ENCODE measurements at places on chromosomes 11 and 22.

DNA sequence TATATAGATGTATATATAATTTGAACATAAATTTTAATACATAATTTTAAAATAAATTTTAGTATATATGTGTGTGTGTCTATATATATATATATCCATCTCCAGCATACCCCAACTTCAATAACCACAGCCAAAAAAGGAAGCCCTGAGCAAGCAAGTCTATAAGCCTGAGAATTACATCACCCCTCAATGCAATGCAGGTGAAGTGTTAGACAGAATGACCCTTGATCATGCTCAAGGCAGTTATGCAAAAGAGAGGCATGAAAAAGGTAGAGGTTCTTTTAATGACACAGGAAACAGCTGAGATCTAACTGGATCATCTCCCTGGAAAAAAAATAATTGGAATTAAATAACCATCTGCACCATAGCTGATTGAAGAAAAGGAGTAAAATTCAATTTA, 557.9 kb upstream of the ANO5 start:
- no peak for DNase-seq

DNA sequence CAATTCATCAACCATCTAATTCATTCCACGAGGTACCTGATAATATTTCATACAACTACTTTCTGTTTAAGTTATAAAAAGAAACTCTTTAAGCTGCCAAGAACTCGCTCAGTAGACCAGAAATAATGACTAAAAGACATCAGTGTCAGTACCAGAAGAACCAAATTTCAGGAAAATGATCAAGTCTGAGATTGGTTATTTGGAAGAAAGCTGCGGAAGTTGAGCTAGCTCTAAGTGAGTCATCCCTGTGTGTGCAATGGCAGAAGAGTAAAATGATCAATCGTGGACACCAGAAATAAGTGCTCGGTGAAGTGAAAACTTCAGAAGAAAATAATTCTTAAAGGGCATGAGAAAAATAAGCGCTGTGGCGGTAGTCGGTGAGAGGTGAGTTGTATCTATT, 933.2 kb upstream of the CHORDC1 start:
- DNase-seq = no peak

GRCh38 chr11:26199331-26200095, 132.4 kb upstream of the ANO3 start:
- no peak for DNase-seq

DNA sequence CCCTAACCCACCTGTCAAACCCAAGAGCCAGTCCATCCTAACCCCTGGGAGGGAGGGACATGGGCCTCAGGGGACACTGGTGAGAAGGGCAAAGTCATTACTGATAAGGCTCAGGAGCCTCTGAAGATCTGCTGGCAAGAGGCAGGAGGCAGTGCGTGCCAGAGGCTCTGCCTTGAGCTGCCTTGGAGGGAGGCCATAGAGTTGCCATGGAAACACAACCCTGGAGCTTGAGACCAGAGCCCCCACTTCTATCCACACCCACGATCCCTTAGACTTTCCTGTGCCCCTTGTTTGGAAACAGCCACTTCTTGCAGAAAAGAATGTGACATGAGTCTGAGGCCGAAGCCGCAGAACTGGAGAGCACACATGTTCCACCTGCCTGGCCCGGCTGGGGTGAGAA, 89.7 kb upstream of the CSNK2A3 start:
- no peak for DNase-seq

GRCh38 chr11:102453302-102453695, 734 bp upstream of the TMEM123 start:
- no peak for DNase-seq

DNA sequence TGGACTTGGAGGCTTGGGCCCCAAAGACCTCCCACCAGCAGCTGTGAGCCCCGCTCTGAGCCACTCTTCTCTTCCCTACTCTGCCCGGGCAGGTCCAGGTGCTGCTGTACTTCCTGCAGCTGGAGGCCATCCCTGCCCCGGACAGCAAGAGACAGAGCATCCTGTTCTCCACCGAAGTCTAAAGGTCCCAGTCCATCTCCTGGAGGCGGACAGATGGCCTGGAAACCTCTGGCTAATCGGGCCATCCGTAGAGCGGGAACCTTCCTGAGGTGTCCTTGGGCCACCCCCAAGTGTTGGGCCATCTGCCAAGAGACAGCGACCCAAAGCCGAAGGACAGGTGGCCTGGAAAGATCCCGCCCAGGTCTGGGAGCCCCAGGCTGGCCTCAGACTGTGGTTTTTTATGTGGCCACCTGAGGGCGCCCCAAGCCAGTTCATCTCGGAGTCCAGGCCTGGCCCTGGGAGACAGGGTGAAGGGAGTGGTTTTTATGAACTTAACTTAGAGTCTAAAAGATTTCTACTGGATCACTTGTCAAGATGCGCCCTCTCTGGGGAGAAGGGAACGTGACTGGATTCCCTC, 135.1 kb downstream of the BCR start:
- DNase-seq = peak; percentile 34

DNA sequence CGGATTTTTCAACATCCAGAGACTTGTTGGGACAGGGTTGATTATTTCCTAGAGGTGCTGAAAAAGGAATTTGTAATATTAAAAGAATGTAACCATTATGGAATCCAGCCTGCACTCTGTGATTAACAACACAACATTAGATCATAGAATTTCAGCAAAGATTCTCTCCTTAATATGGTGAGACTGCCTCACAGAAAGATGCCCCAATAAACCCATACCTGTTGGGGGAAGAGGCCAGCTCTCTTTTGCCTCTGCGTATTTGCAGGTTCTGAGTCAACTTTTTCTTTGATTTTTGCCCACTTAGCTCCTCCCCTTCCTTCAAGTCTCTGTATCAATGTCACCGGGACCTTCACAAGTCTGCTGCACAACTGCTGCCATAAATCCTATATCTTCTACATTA, 12.4 kb upstream of the MTMR3 start:
- DNase-seq = no peak

GRCh38 chr11:49221112-49221511, 12.7 kb upstream of the FOLH1 start:
- no peak for DNase-seq

DNA sequence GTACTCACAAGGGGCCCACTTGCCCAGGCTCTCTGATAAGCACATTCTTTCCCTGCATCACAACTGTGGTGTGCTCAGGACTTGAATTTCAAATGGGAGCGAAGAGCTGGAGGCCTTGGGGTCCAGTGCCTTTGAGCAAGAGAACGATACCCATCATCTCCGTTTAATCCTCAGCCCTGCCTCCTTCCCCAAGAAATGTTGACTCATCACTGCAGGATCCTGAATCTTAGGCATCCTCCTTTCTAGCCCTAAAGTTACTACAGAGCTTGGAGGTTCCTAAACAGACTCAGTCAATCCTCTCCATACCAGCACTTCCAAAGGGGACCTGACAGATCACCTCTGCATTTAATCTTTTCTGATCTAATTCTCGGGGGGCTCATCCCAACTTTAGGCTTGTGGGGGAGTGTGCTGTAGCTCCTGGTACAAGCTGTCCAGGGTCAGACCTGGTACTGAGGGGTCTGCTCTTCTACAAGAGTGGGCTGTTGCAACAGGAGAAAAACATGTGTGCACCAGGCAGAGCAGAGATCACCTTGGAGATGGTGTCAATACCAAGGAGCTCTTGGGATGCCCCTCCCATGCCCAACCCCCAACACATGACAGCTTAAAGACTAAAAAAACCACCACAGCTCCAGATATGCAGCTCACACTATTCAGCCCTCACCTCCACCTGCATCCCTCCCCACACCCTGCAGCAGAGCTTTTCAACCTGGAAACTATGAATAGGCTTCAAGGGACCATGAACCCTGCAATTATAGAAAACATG, 3.9 kb upstream of the PRG2 start:
- no peak for DNase-seq

DNA sequence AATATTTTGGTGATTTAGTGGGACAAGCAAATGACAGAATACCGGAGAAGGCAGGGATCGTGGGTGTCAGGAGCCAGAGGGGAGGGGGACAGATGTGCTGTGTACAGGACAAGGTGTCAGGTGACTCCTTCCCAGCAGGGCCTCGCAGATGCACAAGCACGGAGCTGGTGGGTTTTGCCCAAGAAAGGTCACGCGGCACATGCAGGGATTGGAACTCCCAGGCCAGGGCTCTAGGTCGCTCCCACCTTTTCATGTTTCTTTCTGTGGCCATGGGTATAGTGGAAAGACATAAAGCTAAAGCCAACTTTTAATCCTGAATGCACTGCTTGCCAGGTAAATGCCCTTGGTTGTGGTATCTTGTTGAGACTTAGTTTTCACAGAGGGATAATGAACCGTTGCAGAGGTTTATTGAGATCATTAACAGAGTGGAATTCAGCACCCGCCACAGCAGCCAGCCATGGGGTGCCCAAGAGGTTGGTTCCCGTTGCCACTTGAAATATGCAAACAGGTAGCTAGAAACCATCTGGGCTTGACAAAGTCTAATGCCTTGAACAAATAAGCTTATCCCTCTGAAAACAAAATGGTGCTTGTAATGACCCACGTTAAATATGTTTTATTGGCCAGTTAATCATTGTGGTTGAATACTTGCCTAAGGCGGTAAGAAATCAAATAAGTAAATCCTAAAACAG, 10.1 kb downstream of the C22orf23 start:
- no peak for DNase-seq

GRCh38 chr22:38180841-38181452, 683 bp downstream of the PLA2G6 start:
- DNase-seq = peak; percentile 49

- no peak for DNase-seq
These were observed 26.8 kb downstream of the TNRC6B start for GRCh38 chr22:40204321-40205116.

DNA sequence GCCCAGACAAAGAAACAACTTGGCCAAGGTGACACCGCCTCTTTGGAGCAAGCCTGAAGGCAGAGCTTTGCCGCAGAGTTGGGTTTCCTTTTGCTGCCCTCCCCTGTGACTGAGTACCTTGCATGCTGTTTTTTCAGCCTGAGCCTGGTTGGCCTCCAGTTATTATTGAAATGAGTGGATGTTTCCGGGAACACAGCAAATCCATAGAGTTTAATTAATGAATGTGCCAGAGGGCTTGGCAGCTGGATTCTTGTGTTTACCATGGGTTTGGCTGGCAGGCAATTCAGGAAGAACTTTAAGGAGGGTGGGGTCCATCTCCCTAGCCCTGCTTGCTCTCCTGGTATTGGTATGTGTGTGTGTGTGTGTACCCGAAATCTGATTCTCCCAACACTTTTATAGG, 65.6 kb upstream of the CRYBB3 start:
- DNase-seq = no peak

- no peak for DNase-seq
These were observed 13.1 kb upstream of the UCP2 start for GRCh38 chr11:73995731-73996130.

DNA sequence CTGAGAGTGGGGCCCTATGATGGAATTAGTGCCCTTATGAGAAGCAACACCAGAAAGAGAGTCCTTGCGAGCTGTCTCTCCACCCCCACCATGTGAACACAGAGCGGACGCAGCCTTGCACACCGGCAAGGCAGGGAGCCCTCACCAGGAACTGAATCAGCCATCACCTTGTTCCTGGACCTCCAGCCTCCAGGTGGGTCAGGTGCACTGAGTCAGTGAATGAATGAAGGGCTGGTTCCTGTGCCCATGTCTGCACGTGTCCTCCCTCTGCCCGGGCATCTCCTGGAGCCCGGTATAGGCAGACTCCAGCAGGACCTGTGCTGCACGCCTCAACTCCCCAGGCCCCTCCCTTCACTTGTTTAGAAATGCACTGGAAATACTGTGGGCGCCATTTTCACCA, 54.9 kb downstream of the LINC01488 start:
- no peak for DNase-seq

DNA sequence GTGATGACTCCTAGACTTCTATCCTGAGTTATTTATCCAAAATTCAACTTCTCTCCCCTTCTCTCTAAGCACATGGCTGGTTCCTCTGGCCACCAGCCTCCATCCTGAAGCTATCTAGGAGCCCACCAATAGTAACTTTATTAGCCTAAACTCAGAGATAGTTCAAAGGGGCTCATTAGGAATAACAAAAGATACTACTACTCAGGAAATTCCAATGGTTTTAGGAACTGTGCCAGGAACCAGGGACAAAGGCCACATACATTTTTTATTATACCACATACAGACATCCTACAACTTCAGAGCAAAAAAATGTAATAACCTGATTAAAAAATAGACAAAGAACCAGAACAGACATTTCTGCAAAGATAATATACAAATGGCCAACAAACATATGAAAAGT, 27.9 kb downstream of the SLC25A17 start:
- no peak for DNase-seq

DNA sequence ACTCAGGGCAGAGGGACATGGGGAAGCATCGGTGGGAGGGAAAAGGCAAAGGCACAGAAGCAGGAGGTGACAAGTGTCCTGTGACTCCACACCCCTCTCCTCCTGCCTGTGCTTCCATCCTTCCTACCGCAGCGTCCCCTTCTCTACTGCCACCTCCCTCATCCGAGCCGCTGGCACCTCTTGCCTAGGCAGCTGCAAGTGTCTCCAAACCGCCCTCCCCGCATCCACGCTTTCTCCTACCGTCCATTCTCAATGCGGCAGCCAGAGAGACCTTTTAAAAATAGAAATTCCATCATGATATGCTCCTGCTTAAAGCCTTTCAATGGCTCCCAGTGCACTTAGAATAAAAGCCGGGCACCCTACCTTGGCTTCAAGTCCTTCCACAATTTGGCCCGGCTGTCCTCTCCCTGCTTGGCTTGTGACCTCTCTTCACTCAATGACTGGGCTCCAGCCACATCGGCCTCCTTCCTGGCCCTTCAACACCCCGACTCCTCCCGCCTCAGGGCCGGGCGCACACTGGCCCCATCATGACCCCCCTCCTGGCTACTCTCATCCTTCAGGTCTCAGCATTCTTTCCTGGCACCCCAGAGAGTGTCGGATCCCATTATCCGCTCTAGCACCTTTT, 16.5 kb downstream of the LRRC10B start:
- DNase-seq = no peak

DNA sequence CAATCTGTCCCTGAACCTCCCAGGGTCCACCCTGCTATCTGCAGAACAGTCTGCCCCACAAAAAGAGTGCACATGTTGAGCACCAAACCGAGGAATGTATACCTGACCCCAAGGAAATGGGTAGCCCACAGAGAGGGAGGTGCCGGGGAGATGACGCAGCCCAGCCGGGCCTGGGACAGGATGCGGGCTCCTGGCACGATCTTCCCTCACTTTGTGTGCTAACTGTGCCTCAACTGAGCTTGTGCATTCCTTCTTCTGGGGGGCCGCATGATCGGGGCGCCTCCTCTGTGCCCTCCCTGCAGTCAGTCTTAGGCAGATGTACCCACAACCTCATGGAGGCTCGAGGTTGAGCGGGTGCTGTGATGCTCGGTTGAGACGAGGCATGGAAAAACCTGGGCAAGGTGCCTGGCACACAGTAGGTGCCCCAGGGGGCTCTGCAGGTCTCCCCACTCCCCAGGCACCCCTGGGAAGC, 2.4 kb downstream of the GAS2L1 start:
- DNase-seq = peak; percentile 38

Data from T-helper 2 cell (primary cell).